ENCODE measurements at places on chromosomes 1 and 21.

GRCh38 chr1:40438391-40439015, 11.8 kb upstream of the ZFP69B start:
- no peak for DNase-seq

- DNase-seq, result peak; percentile 32
Measured at GRCh38 chr21:14916676-14917141, 148.1 kb downstream of the NRIP1 start.

DNA sequence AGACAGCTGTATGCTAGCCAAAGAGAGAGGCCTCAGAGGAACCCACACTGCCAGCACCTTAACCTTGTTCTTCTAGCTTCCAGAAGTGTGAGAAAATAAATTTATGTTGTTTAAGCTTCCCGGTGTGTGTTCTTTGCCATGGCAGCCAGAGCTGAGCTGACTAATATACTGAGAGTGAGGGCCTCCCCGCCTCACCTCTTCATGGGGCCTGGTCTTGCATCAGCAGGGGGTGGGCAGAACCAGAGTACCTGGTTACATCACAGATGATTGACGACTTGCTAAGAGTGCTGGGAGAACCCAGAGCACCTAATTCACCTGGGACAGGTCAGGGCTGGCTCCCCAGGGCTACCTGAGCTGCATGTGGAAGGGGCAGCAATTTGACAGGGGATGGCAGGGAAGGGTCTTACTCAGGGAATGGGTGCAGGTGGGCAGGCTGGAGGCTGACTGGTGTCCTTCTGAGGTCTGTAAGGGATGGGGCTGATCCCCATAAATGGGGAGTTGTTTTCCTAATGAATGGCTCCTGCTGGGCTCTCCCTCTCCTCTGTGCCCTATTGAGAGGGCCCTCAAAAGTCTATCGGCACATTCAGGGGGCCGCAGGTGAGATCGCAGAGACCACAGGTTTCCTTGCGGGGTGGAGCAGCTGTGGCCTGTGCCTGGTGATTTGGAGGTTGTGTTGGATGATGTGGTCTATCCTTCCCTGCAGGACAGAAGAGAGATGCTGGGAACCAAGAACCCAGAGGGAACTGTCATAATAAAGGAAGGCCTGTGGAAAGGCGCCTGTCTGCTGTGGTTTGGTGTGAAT, 60.6 kb upstream of the ETV3 start:
- DNase-seq, result no peak

GRCh38 chr21:32278518-32279376, at the start of gene MIS18A:
Gene MIS18A, minus strand, starts transcription at chr21:32279049. Its CDS starts 35 bp downstream, at chr21:32279014.
- peak; percentile 94 for DNase-seq

DNA sequence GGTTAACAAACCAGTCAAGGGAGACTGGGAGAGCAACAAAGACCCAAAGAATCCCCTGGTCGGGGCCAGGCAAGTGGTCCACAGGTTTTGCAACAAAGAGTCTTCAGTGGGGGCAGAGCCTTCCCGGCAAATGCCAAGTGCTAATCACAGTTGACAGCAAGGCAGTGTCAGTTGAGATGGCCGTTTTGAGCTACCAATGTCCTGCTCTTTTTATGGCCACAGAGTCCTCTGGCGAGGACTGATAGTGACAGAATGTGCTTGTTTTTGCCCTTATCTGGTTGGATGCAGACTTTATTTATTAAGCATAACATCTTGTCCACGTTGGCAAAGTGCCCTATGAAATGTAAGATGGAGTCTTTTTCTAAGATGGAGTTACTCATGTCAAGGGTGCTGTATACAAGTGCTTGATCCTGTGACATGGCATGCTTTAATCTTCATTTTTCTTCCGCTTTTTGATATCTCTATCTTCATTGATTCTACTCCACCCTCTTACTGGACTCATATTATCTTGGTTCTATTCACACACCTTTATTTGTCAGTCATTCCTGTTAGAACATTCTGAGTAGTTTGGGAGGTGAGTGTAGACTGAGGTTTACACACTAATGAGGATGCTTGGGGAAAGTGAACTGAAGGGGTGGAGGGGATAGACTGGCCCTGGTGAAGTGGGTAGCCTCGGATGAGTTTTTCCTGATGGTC, 51.8 kb downstream of the KCNK1 start:
- no peak for DNase-seq

- no peak for DNase-seq
Measured at GRCh38 chr21:14771593-14771992, 225.5 kb upstream of the SAMSN1 start.

DNA sequence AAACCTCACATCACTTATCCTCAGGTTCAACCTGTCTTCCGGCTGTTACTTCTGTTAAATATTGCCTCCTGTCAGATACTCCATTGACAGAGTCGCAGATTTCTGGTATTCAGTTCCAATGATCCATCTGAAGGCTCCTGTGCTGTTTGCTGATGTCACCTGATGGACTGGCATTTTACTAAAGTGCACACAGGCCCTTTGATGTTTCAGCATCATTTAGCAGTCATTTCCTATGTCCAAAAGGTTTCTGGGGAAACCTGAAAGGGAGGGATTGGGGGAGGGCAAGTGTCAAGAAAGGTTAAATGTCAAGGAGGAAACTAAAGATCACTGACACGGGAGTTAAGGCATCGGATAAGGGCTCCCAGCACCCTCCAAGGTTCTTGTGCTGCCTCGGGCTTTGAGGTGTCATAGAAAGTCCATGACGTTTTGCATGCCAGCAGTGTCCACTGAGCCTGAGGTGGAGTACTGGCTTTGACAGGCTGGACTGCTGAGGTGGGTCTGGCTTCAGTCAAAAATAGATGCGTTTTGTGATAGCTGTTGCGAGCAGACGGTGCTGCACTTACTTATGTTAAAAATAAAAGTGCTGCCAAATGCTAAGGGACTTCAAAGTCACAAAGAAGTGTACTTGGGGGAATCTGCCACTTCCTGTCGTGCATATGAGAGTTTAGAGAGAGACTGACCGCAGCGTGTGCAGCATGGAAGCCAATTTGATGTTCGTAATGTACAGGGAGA, 30.8 kb downstream of the XCL2 start:
- no peak for DNase-seq

- peak; percentile 38 for DNase-seq
Measured at GRCh38 chr1:150127868-150128267, 21.8 kb upstream of the PLEKHO1 start.

DNA sequence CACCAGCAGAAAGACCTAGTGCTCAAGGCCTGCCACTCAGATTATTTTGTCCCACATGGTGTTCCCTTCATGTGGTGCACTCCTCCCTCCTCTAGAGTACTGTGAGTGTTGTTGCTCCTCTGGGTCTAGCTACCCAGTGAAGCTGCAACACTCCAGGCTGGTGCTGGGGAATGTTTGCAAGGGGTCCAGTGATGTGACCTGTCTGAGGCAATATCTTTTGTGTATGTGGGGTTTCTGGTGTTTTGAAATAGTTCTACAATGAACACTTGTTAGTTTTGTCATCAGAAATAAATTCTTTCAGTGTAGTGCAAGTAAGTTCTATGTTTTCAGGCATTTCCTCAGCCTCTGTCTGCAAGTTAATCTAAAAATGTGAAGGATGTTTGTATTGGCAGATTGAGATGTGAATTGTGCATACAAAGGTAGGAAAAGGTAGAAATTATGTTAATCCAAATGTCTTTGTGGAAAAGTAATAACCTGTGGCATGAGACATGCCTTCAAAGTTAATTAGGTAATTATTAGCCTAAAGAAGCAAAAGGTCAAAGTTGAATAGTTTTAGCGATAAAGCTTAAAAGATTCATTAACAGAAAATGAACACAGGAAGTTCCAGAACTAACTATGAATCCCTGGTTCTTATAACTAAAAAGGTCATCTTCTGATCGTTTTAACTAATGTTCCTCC, 616.8 kb downstream of the LTN1 start:
- DNase-seq, result peak; percentile 56

DNA sequence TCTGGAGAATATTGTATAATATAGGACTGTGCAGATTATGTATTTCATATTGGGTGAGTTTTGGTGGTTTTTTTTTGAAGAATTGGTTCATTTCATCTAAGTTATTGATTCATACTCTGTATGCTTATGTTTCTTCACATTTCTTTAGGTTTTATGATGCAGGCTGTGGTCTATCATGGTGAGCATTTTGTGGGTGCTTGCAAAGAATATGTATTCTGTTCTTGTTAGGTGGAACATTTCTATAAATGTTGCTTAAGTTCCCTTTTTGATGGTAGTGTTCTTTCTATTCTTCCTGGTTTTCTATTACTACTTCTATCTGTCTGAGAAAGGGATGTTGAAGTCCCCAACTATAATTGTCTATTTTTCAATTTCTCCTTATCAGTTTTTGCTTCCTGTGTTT, 42.6 kb downstream of the PKN2 start:
- DNase-seq, result no peak

DNA sequence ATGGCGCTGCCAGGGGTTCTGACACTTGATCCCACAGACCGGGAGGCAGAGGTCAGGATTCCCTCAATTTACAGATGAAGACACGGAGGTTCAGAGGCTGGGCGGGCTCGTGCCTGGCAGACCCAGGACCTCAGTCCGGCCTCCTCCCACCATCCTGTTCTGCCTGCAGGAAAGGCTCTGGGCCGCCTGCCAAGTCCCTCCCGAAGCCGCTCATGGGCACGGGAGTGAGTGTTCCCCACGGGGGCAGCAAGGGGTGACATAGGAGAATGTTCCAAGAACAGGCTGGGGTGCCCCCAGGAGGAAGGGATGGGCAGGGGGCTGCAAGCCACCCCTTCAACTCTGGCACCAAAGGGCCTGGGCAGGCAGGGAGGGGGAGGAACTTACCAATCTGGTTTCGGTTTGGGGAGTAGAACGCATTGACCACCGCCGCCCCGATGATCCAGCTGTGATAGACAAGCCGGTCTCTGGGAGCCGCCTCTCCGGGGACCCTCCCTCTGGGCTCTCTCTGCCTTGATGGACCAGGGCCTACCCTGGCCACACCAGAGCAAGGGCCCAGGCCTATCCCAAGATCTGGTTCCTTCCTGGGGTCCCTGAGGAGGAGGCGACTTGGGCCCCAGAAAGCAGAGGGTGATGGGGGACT, 7.5 kb downstream of the PRXL2B start:
- peak; percentile 15 for DNase-seq

DNA sequence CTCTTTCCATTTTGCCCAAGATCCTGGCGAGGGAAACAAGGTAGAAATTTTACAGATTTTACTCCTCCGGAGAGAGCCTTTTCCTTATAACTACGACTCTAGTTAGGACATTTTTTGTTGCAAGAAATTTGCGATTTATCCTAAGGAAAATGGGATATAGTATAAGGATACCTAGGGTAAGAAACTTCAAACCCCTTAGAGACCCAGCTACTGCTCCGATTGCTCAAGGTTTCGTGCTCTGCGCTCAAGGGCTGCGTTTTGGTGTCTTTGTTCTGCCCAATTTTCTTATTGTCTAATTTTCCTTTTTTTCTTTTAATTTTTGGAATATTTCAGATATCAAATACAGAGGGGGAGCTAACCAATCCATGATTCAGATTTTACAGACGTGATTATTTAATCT, 1.5 kb downstream of the TTC3 start:
- DNase-seq, result no peak

DNA sequence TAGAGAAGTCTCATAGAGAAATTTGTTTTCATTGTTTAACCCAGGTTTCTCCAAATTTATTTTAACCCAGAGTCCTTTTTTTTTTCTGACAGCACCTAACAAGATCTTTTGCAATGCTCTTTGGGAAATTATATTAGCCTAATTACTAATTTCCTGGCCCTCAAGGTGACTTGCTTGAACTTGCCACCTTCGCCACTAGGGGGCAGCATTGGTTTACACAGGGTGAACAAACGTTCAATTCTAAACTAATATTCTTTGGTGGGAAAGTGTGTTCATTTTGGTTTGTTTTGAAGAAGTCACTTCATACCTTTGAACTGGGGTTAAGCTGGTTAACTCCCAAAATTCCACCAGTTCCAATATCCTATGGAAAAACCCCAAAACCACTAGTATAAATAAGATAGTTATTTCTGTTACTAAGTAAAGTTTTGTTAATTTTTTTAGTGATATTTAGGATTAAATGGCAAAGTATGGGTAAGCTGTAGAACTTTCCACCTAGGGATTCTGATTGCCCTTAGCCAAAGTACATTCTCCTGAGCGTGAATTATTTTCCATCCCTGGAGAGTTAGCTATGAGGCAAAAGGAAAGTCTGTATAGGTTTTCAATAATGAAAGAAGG, 13.0 kb downstream of the CCDC190 start:
- peak; percentile 69 for DNase-seq

- no peak for DNase-seq
Measured at GRCh38 chr1:233085566-233085965, 135.2 kb downstream of the NTPCR start.

- peak; percentile 43 for DNase-seq
Measured at GRCh38 chr21:28253961-28254360, 738.7 kb downstream of the LTN1 start.

DNA sequence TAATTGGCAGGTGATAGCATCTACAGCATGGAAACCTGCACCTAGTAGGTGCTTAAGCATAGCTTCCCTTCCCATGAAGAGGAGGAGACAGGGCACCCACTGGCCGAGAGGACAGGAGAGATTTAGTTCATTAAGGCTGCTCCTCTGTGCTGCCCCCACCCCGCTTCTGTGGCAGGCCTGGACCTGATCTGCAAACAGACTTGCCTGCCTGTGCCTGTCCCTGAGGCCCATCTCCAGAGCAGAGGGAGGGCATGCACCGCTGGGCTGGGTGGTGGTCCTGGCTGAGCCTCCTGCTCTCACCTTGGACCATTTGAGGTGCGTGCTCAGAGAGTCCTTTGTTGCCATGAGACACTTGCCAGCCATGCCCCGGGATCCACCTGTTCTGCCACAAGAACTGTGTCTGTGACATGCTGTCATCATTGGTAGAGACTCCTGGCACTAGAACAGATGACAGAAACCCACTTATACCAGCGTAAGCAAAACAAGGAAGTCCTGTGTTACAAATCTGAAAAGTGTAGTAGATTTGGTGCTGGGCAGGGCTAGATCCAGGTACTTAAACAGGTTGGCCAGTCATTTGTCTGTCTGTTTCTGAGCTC, 55.6 kb downstream of the PTPRF start:
- no peak for DNase-seq

DNA sequence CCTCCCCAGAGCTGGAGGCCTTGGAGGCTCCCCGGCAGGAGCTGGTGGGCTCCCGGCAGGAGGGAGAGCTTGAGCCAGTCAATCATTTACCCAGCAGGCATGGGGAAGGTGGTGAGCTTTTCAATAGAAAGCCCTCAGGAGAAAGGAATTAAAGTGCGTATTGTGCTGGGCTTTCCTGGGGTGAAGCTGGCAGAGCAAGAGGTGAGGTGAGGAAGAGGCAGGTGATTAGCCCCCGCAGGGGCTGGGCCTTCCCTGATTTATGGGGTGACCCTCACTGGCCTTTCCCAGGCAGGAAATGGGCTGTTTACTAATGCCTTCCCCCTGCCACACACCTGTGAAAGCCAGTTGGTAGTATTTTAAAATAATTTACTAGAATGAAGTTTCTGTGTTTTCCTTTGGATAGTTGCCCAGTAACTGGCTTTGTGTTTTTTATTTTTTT, 25.8 kb downstream of the CLDN14 start:
- DNase-seq, result no peak

DNA sequence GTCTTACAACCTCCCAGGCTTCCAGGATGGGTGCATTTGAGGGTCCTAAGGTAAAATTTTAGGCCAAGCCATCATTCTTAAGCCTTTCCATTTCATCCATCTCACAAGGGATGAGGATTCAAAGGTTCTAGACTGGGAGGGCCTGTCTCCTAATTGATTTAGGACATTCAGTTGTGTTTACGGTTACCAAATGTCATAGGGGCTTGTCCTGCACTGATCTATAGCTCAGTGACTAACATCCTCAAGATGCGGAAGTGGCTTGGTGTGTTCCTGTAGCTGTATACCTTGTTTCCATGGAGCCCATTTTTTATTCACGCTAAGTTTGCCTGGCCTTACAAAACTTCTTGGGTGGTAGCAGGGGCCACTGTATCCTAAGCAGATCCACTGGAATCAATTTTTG, 52.8 kb downstream of the DUSP10 start:
- DNase-seq, result no peak
